ENCODE measurements at places on chromosomes 11 and 22. TPM values are rescaled to one million over a fixed set of nuclear protein-coding genes. Genes with fewer than 3 reads are reported as not detected.

GRCh38 chr11:65538232-65538914 lies 13.5 kb downstream of the SCYL1 start:
- H3K27ac ChIP-seq: no peak overlapping the region
- no peak for DNase-seq
- H3K36me3 ChIP-seq: no peaks in the 10 kb centered on the region
- peaks cover 10% of the 10 kb centered on the region for H3K4me1 ChIP-seq
- no peak overlapping the region for H3K4me3 ChIP-seq

DNA sequence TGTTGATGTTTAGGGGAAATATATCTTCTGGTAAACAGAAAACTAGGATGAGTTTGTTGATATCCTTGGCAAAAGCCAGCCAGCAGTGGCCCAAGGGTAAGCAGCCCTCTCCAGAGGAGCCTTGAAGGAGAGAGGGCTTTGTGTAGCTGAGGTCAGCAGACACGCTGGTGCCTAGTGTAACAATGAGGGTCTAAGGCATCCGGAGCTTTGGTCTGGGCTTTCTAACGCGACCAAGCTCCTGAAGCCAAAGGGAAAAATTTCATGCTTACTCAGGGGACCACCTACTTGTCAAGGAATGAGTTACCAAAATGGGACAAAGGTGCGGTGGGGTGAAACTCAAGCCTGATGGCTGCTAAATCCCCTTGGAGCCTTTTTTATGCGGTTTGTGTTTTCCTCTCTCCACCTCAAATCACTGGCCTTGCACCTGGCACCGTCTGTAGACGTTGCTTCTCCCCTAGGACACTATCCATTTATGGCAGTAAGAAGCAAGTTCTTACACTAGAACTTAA lies 134.9 kb downstream of the DBX1 start:
- H3K36me3 ChIP-seq: no peaks in the 10 kb centered on the region
- DNase-seq: no peak
- H3K27me3 ChIP-seq: no peaks in the 10 kb centered on the region
- H3K4me3 ChIP-seq: no peak overlapping the region
- no peak overlapping the region for H3K27ac ChIP-seq

DNA sequence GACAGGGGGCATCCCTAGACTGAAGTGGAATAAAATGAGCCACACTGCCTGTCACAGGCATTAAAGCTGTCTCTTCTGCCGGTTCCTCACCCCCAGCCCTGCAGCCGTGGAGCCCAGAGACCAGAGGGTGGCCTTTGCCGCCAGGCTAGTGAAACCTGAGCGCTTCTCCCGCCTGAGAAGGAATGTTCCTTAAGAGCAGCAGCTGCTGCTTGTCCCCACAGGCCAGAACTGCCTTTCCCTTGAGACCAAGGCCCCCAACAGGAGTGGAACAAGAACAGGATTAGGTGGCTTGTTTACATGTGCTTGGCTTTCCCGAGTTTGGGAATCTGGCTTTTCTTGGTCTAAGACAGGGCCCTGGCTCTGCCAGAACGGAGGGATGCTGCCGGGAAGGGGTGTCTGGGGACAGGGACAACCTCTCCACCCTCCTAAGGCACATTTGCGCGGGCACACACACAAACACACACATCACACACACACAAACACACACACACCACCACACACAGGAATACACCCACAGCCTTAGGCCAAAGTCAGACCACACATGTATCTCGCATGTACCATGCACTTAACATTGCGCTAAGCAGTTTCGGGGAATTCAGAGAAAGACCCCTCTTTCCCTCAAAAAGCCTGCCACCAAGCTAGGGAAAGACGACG lies 91.8 kb downstream of the FEZ1 start:
- no peak overlapping the region for H3K27ac ChIP-seq
- no peak overlapping the region for H3K4me3 ChIP-seq
- H3K27me3 ChIP-seq: peaks cover 9% of the 10 kb centered on the region
- no peaks in the 10 kb centered on the region for H3K36me3 ChIP-seq

The PLA2G3 gene
- total RNA-seq: not detected

The RTN4RL2 gene
- 0.24 TPM for total RNA-seq
